ENCODE measurements at places on chromosomes 7 and 10. TPM values are rescaled to one million over a fixed set of nuclear protein-coding genes. Genes with fewer than 3 reads are reported as not detected.

The ITPRIP gene
- total RNA-seq: 21.5 TPM

The CFAP46 gene
- total RNA-seq: 0.33 TPM

GRCh38 chr7:156009569-156009968, 197.3 kb upstream of the SHH start:
- DNase-seq: no peak

The FIGNL1 gene
- 9.0 TPM for total RNA-seq

DNA sequence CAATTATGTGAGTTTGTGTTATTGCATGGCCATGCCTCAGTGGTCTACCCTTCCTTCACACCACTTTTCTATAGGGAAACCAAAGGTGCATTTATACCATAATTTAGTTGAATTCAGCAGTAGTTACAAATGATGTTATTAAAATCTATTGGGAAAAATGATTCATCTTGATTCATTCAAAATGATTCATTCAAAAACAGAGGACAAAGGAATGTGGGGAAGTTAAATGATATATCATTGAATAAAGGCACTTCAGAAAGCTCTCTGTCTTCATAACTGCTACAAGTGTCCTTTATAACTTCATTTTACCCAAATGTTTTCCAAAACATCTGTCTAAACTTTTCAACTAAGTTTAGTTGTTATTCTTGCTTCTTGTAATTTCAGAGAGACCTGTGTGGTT, 722.9 kb downstream of the GRM8 start:
- DNase-seq: peak; percentile 29

- DNase-seq: peak; percentile 79
Observed at GRCh38 chr10:4807761-4808507, 18.1 kb upstream of the AKR1E2 start.

DNA sequence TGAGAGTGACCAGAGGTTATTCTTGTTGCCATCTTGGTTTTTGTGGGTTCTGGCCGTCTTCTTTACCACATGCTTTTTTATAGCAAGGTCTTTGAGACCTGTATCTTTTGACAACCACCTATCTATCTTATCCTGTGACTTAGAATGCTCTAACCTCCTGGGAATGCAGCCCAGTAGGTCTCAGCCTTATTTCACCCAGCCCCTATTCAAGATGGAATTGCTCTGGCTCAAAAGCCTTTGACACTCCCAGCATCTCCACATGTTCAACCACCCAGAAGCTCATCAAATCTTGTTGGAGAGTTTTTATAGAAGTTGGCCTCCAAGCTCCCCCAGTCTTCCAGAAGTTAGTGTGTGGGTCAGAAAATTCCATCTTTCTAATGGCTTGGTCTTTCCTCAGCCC, 464.3 kb upstream of the NRP1 start:
- DNase-seq: no peak

The CYP26A1 gene
- not detected for total RNA-seq

The GJD4 gene
- total RNA-seq: not detected

The RAB19 gene
- total RNA-seq: 1.3 TPM

- no peak for DNase-seq
Observed at GRCh38 chr10:121601458-121601857, 3.2 kb upstream of the FGFR2 start.

- DNase-seq: no peak
Observed at GRCh38 chr7:102467581-102468477, 3.0 kb downstream of the LRWD1 start.

DNA sequence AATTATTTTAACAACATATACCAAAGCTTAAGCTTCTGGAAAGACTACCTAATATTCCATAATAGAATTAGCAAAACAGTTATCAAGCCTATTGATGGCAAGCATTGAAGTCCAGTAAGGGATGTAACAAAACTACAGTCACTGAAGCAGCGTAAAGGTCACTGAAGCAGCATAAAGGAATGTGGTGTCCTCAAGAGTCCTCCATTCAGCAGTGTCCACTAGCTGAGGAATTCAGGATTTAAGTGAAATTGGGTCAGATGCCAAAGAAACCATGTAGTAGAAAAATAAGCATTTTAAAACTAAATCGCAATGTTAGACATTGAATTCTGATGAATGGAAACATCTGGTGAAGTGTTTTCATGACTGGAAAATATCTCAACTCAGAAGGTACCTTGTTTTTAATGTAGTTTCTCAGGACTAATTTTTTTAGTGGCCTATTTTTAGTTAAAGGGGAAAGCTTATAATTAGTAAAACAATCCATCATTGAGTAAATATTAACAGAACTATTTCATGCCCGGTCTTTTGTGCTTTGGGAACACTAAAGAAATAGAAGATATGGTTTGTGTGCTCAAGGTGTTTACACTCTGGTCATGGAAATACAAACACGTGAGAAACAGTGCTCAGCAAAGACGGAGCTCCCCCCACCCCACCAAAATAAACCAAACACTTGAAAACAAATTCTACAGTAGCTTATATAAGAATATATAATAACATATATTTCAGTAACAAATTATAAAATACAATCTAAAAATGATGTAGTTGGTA, 121.4 kb downstream of the CDK14 start:
- no peak for DNase-seq

DNA sequence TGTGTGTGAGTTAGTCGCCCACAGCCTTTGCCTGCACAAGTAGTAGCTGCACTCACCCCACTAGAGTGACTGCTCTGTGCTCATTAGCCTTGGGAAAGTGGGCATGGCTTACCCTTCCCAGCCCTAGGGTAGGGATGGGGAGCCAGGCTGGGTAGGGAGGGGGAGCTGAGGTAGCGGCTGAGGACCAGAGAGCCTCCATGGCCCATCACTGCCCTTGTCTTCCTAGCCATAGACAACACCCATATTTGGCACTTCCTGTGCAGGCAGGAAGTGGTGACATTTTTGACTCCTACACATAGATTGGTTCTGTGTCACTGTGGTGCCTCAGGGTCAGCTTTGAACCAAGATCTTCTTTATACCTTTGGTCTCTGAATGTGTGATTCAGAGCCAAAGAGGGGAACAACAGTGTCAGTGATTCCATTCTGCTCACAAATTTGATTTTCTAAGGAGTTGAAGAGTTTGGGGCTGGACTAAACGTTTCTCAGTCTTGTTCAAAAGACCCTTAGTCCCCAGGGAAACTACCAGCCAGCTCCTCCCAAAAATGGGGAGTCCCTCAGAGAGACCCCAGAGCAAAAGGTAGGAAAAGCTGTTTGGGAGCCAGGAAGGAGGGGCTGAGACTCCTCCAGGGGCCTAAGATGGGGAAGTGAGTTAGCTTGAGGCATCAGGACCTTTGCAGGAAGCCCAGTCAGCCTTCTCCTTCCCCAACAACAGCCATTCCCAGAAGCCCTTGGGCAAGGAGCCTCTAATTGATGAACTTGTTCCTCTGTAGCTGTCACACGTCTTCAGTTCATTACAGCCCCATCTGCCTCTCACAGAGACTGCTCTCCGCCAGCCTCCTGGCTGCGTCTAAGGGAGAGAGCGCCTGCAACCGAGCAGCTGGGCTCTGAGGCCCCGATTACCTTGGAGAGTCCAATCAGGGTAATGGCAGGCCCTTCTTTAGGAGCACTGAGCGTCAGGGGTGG, 135.0 kb downstream of the CDH23 start:
- DNase-seq: no peak

The SUN3 gene
- total RNA-seq: not detected

DNA sequence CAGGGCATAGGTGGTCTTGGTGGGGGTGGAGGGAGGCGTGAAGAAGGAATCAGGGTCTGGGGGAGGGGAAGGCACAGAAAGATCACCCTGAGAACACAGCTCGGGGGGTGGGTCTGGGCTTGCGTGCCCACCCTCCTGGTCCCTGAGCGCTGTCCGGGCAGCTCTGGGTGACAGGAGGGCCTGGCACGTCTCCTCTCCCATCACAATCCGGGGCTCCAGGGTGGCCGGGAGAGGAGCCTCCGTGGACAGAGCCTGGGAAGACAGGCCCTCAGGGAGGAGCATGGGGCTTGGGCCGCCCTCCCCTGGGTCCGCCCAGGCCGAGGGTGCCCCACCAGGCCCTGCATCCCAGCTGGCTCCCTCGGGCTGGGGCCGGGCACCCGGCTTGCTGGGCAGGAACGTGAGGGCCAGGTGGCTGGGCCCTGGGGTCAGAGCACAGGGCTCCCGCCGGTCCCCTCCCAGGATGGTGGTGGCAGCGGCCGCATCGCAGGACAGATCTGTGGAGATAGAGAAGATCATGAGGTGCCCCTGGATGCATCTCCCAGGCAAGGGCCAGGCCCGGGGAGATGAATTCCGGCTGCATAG, 3.1 kb downstream of the NACAD start:
- DNase-seq: no peak

The UCN3 gene
- total RNA-seq: not detected

The RNLS gene
- 13.0 TPM for total RNA-seq

GRCh38 chr10:82252081-82252480, 377.1 kb downstream of the NRG3 start:
- peak; percentile 9 for DNase-seq

- DNase-seq: peak; percentile 83
Observed at GRCh38 chr7:76338298-76339084, 20.3 kb downstream of the YWHAG start.

DNA sequence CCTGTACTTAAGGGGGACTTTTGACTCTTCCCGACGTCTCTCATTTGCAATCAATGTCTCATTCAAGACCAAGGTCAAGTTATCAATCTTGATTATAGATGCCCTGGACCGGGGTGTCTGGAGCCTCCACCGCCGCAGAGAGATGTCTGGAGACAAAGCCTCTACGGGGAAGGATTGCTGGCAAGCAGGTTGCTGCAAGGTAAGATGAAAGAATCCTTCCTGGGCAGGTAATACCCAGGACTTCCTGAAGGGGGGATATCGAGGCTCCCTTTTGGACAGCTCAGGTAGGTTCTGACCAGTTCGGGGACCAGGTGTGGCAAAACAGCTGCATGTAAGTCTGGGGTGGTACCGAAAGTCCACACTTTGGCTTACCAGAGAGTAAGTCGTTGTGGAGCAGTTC, 12.5 kb upstream of the CUX1 start:
- DNase-seq: peak; percentile 32

GRCh38 chr7:123789206-123789784, 40.5 kb upstream of the WASL start:
- DNase-seq: no peak

The KLF14 gene
- total RNA-seq: not detected

GRCh38 chr10:84493361-84493760, 165.0 kb downstream of the CCSER2 start:
- DNase-seq: no peak

DNA sequence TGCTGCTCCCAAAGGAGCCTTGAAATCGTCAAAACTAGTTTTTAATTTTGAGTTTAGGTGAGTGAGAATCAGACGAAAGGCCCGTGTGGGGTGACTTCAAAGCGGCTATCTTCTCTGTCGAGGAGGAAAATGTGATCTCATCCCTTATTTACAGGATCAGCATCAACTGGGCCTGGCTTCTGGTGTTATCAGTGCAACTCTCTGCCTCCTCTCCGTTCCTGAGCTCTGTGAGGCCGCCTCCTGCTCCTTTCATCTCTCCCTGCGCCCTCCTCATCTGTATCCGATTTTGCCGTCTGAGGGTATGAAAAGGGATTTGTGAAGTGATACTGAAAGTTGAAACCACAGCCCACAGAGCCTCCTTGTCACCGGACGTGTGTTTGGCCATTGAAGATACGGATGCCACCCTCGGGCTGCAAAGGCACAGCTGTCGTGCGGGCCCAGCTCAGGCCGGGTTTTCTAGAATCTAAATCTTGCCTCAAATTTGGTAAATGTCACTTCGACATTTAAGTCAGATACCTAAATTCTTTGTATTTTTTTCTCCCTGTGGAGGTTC, 408.7 kb upstream of the ADARB2 start:
- no peak for DNase-seq

- DNase-seq: no peak
Observed at GRCh38 chr10:128275388-128276177, 149.4 kb upstream of the MKI67 start.

GRCh38 chr10:125407000-125407502, 246.7 kb upstream of the CTBP2 start:
- peak; percentile 97 for DNase-seq

- no peak for DNase-seq
Observed at GRCh38 chr10:69574571-69574978, 1.4 kb upstream of the NEUROG3 start.

DNA sequence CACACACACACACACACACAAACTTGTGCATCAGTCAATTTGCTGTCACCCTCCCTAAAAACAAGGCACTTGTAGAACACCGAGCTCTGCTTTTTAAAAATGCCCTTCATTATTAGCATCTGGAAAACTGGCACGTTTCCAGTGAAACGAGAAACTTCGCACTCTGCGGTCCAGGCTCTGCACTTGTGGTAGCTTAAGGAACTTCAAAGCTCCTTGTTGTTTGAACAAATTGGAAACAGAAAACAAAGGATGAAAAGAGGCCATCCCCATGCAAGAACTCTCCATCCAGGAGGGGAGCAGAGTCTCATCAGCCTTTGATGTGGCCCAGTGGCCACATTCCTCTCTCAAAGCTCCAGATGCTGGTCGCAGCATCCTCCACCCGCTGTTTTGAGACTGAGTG, 105.1 kb downstream of the C10orf90 start:
- DNase-seq: no peak

- DNase-seq: no peak
Observed at GRCh38 chr7:126818393-126819196, 434.1 kb downstream of the GRM8 start.
